SK-N-DZ (cell line): ENCODE measurements at places on chromosomes 6 and 20.

DNA sequence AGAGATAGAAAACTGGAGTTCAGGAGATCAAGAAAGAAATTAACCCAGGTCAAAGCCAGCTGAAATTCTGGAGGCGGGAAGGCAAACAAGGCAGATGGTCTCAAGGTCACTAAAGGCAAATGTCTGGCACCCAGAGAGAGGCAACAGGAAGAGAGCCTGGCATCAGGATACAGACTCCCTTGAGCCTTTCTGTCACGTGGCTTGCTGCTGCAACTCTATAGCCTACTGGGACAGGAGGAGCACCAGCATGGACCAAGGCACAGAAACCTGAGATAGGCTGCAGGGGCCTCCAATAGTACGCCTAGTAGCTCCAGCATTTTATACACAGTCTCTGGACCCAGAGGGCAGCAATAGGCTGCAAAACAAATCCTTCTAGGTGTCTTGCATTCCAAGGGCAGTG lies 75.1 kb downstream of the SEL1L2 start:
- no peak for DNase-seq

- DNase-seq: no peak
Observed at GRCh38 chr6:75213112-75213511, 7.3 kb upstream of the COL12A1 start.

- no peak for DNase-seq
Observed at GRCh38 chr6:89386917-89387491, 25.1 kb downstream of the RRAGD start.

- DNase-seq: no peak
Observed at GRCh38 chr6:111871207-111871606, 2.0 kb downstream of the FYN start.

DNA sequence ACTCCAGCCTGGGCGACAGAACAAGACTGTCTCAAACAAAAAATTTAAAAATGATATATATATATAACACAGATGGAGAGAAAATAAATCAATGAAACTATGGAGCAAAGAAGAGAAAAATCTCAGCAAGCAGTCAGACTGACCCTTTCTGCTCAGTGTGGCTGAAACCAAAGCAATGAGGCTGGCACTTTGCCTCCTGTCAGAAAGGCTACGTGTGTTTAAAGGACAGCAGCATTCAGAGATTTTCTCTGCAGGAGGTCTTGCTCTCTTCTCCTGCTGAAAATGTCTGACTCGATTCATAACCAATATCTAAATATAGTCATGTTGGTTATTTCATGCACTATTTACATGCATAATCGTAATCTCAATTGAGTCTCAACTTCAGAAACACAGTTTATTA lies 527.0 kb upstream of the JARID2 start:
- DNase-seq: no peak

DNA sequence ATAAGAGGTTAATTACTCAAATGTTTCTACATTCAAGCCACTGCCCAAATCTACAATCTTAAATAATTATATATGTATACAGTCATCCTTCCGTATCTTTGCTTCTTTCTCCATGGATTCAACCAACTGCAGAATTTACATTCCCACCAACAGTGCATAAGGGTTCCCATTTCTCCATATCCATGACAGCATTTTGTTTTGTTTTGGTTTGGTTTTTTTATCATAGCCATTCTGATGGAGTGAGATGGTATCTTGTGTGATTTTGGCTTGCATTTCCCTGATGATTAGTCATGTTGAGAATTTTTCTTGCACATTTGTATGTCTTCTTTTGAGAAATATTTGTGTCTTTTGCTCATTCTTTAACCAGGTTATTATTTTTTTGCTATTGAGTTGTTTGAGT lies 198.5 kb downstream of the C6orf118 start:
- no peak for DNase-seq

DNA sequence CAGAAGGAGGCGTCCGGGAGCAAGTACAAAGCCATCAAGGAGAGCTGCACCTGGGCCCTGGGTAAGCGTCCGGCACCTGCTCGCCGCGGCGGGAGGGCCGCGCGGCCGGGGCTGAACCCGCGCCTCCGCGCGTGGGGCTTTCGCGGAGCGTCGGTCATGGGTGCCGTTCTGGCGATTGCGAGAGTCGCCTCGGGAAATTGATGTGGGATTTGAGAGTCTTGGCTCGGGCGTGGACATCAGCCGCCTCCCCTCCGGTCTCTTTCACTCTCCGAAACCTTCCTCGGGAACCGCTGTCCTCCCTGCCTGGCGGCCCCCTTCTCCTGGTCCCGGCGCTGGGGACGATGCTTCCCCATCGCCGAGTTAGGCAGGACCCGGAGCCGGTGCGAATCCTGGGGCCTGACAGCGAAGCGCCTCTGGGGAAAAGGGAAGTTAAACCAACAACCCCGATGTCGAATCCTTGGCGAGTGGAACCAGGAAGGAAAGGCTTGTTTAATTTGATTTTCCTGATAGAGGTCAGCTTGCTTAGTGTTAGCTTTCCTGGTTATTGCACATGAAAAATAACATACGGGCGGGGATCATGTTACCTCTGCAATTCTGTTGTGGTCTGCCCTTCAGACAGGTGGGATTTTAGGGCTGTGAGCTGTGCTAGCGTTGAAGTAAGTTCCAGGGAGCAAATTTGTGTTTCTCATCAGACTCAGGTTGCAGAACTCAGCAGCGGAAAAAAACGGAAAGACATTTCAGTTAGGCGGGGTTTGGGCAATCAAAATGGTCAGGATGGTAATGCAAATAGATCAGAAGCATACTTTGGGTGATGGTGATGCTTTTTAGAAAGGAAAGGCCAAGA lies 594 bp downstream of the ARFGEF3 start:
- peak; percentile 23 for DNase-seq

- no peak for DNase-seq
Observed at GRCh38 chr20:16709017-16709416, 20.8 kb upstream of the SNRPB2 start.

GRCh38 chr6:145756170-145756662 lies 20.9 kb upstream of the EPM2A start:
- DNase-seq: peak; percentile 42

DNA sequence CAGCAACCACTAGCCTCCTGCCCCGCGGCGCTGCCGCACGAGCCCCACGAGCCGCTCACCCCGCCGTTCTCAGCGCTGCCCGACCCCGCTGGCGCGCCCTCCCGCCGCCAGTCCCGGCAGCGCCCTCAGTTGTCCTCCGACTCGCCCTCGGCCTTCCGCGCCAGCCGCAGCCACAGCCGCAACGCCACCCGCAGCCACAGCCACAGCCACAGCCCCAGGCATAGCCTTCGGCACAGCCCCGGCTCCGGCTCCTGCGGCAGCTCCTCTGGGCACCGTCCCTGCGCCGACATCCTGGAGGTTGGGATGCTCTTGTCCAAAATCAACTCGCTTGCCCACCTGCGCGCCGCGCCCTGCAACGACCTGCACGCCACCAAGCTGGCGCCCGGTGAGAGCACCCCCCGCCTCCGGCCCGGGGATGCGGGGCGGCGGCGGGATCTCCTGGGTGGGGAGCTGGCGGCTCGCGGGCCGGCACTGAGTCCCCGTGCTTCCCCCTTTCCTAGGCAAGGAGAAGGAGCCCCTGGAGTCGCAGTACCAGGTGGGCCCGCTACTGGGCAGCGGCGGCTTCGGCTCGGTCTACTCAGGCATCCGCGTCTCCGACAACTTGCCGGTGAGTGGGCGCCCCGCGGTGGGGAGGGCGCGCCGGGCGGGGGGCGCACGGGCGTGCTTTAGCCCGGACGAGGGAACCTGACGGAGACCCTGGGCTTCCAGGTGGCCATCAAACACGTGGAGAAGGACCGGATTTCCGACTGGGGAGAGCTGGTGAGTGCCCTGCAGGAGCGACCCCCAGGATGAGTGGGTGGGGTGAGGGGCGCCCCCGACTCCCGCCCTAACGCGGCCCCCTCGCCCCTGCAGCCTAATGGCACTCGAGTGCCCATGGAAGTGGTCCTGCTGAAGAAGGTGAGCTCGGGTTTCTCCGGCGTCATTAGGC lies 585 bp downstream of the PIM1 start:
- peak; percentile 68 for DNase-seq

DNA sequence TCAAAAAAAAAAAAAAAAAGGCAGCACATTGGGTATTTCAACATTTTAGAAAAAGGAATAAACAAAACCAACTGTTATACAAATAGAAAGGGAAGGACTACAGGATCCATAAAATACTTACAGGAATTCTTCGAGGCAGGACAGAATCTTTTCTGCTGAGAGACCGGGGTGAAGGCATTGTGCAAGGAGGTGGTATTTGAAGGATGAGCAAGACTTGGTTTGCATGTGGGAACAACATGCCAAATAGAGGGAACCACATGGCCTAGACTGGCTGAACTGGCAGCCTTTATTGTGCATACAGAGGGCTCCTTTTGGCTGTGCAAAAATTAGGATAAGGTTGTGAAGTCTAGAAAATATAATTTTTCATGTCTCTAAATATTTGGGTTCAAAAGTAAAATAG lies 62.9 kb downstream of the SCAND1 start:
- DNase-seq: no peak

DNA sequence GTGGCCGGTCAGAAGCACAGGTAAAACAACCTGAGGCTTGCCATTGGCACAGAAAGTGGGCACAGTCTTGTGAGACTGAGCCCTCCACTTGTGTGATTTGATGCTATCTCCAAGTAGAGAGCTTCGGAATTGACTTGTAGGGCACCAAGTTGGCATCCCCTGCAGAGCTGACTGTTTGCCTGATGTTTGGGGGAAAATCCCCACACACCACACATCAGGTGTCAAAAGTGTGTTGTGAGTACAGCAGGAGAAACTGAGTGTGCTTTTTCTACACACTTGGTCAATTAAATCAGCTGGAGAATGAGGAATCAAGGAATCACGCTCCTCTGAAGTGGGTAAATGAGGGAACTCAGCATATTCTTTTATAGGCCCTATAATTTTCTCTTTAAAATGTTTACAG lies 989 bp downstream of the SERINC3 start:
- no peak for DNase-seq

DNA sequence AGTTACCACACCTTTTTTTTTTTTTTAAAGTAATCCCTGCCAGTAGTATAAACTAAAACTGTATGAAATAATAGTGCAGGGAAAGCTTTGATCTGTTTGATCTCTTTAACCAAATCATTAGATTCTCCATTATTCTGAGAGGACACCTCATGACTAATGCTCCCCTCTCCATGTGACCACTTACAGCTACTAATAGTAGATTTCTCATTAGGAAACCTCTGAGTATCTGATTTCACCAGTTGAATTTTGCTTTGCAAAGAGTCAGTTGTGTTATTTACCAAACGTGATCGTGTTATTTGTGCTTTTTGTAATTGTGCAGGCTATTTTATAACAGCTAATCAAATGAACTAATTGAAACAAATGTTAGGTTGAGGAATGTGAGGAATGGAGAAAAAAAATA lies 12.5 kb downstream of the CASP8AP2 start:
- no peak for DNase-seq

- DNase-seq: peak; percentile 90
Observed at GRCh38 chr20:41136680-41137613, at the start of gene PLCG1. Gene PLCG1 (plus strand): TSS chr20:41137543. CDS start chr20:41137642, 99 bp downstream.

DNA sequence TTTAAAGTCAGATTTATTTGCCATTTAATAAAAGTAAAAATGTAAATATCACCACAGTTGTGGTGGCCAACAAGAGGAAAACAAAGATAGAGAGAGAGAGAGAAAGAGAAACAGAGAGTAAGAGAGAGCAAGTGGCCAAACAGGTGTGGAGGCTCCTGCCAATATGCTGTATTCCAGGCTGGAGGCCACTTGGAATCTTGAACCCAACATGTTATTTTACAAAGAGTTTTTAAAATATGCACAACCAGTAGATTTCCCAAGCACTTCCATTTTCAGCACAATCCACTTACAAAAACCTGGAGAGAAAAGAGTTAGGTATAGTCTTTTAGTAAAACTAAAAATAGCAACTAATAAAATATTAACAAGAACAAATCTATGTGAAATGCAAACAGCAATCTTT lies 1323.1 kb upstream of the CITED2 start:
- DNase-seq: no peak

DNA sequence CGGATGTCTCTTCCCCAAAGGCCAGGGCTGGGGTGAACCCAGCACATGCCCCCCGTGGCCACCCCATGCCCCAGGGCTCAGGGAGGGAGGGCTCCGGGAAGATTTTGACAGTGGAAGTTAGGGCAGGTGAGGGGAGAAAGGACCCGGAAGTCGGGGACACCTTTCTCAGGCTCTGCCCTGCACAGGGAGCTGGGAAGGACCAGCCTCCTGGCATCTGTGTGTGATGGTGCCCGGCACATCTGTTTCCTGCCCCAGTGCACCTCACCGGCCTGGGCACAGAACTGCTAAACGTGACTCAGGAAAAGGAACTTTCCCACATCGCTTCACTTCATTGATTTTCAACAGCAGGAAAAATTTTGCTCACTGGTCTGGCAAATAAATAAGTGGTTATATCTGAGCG lies 141.1 kb upstream of the AFDN start:
- no peak for DNase-seq

DNA sequence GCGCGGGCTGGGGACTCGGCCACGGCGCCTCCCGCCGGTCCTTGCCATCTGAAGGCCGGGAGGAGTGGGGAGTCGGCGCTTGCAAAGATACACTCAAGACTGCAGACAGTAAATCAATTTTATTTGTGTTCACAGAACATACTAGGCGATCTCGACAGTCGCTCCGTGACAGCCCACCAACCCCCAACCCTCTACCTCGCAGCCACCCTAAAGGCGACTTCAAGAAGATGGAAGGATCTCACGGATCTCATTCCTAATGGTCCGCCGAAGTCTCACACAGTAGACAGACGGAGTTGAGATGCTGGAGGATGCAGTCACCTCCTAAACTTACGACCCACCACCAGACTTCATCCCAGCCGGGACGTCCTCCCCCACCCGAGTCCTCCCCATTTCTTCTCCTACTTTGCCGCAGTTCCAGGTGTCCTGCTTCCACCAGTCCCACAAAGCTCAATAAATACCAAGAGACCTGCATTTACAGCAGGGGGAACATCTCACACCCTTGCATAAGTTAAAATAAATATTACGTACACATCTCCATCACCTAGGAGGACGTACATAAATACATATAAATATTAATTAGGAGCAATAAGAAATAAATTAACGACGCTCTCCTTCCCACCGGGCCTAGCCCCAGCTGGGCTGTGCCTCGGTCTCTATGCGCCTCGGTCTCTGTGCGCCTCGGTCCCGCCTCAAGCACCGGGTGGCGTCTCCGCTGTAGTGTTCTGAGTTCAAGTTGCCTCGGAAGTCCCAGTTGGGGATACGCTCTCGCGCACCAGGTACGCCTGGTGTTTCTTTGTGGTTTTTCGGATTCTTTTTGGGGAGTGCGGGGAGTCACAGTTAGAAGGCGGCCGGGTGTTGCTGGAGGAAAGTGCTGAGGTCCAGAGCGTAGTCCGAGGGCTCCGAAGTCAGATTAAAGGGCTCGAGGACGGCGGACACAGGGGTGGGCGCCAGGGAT lies 889 bp upstream of the FLOT1 start:
- no peak for DNase-seq

GRCh38 chr6:145734486-145735355 lies 599 bp downstream of the EPM2A start:
- DNase-seq: peak; percentile 97

DNA sequence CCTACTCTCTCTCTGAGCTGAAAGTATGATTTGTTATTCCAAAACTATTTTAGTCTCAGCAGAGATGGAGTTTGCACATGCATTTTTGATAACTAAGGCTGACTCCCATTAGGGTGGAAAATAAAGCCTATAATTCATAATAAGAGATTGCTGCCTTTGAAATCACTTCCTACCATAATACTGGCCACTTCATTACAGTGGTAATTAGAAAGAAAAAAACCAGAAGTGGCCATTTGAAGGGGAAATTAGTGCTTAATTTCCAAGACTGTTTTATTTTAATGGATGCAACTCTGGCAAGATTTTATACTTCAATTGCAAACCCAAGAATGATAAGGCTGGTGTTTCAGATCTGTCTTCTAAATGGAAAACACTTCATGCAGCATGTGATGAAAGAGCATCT lies 43.4 kb downstream of the SLC35B3 start:
- no peak for DNase-seq
